AG10803 (cell line): ENCODE measurements at places on chromosomes 6 and 20.

- DNase-seq: no peak
Observed at GRCh38 chr6:157505912-157506491, 125.0 kb downstream of the ZDHHC14 start.

GRCh38 chr6:137780447-137781034 lies 86.5 kb upstream of the TNFAIP3 start:
- DNase-seq: no peak

DNA sequence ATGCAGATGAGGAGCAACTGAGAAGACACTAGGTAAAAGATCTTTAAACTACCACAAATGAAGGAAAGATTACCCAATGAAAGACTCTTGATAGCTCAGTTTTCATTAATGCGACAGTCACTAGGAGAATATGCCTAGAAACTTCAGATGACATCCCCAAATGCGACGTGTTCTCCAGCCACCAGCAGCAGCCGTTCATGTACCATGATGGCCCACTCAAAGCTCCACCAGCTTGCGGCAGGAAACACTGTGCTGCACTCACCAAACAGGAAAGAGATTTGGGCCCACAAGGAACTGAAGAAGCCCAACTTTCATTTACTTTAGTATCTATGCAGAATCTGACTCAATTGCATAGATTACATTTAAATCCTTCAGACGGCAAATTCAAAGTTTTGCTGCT lies 7.5 kb downstream of the DIDO1 start:
- no peak for DNase-seq

GRCh38 chr6:143090314-143091044 lies 29.8 kb downstream of the AIG1 start:
- no peak for DNase-seq

GRCh38 chr6:79232696-79233462 lies 1.6 kb downstream of the HMGN3 start:
- DNase-seq: no peak

DNA sequence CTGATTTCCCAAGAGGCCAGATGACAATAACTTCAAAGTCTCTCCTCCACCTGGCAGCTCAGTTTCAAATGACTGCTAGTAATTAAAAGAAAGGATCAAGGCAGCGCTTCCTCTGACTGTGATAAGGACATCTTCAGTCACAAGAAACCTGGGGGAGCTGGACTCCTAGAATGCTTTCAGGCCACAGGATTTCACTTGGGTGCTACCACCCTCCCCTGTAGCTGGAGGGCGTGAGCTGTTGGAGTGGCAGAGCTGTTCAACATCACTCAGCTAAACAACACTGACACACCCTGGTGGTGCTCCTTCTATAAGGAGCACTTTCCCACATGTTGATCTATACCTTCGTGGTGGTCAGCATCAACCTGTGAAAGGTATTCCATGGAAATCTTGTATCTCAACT lies 2.2 kb upstream of the CNR1 start:
- DNase-seq: no peak

DNA sequence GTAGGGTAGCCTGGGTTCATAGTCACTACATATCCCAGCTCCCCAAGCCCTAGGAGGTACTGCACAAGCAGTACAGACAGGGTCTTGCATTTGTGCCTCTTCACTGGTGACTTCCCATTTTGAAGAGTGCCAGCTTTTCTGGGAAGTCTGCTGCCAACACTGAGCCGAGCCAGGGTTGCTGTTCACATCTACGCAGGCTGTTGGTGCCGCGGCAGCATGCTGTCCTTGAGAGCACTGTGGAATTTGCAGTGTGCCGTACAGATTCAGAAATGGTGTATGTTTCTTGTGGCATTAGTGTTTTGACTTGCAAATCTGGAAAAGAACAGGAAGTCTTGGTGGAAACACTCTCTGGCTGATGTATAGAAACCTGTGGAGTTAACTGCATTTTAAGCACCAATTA lies 67.5 kb downstream of the JARID2 start:
- DNase-seq: peak; percentile 46

DNA sequence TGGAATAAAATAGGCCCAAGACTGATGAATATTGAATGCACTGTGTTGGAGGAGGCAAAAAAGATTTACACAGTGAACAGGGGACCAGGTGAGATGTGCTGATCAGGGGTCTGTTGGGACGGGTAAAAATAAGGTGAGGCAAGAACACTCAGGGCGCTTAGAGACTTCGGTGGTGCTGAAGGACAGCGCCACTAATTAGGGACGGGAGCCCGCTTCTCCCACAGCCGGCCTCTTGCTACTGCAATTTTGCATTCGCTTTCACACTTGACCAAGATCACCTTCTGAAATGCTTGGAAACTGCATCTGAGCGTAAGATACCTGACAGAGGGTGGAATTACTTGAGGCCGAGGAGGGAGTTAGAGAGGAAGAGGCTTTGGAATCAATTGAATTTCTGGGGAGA lies 7.3 kb downstream of the TFAP2D start:
- peak; percentile 4 for DNase-seq

DNA sequence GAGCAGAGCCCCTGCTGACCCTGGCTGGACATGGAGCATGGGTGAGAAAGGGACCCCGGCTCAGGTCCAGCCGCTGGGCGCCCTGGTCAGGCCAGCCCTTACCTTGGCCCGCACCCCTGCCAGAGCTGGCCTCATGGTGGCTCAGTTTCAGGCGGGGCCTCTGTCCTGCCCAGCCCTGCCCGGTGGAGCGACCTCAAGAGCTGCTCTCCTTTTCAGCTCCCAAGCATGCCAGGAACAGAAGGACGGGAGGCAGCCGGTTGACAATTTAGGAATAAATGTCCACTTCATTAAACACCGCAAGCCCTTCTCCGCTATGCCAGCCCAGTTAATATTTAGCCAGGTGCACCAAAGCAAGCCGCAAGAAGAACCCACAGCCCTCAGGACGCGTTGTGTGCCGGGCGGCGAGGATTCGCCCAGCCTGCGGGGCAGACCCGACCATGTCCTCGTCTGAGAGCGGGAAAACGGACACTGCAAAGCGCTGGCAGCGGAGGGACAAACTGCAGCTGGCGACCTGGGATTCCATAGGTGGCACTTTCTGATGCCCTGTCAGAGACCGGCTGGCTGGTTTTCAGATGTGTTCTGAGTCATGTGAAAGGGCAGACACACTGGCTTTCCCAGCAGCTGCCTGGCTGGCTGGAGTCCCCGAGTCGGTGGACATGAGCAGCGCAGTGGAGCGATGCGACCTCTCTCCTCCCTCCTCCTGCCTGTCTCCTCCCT lies 221.9 kb downstream of the TTLL2 start:
- no peak for DNase-seq

DNA sequence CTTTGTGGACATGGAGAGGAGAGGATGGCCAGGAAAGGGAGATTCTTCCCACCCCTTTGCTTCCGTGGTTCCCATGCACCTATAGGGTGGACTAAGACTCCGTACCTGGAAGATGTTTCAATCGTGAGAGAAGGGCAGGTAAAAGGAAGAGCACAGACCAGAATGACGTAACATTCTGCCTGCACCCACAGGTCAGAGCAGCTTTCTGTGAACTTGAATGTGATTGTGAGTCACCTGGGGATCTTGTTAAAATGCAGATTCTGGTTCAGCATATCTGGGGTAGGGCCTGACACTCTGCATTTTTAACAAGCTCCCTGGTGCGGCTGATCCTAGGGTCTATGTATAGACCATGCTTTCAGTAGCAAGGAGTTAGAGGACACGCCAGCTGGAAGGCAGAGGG lies 164.1 kb upstream of the SGK1 start:
- DNase-seq: no peak

DNA sequence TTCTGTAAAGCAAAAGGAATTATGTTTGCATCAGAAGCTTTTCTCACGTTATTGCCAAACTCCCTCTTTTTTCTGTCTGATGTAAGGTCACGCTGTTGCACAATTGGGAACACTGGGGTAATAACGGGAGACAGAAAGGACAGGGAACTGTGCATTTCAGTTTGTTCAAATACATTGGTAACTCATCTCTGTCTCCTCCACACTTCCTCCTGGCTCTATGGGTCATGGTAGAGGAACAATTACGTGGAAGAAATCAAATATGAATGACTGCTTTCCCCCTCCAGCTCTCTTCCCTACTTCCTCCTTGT lies 132.2 kb upstream of the TNFAIP3 start:
- no peak for DNase-seq

DNA sequence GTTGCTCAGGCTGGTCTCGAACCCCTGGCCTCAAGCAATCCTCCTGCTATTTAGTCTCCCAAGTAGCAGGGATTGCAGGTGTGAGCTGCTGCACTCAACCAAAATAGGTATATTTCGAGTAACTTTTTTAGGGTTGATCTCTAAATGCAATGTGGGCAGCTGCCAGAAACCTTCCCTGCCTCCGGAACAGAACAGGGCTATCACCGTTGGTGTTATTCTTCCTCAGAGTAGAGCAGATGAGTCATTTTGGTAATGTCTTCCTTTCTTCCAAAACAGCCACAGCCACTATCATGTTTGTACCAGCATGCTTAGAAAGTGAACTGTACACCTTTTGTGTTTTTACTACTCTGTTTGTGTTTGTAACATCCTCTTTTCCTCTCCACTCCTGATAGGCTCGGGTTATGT lies 44.1 kb downstream of the SNX9 start:
- DNase-seq: peak; percentile 31

DNA sequence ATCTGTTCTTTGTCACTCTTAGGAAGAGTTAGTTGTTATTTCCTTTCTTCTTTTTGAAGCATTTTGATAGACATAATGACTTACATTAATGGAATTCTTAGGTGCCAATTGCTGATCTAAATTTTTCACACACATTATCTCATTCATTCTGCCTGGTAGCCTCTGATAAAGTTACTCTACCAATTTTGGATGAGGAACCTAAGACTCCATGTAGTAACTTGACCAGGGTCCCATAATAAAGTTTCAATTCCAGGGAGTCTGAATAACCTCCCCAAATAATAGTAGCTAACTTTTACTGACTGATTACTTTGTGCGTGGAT lies 73.2 kb upstream of the CITED2 start:
- no peak for DNase-seq

DNA sequence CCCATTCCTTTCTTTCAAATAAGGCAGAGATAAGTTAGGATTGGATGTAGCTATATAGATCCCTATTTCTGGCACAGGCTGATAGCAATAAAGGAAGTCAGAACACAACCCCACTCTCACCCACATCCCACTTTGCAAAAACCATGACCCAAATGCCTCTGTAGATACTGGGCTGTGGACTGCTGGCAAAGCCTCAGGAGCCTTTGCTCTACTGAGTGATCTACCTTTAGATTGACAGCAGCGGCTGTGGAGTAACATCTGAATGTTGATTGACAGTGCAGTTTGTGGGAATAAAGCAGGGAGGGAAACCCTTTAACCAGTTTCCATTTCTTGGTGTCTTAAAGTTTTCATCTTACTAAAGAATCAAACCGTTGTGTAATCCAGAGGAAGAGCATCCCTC lies 6.7 kb upstream of the TMEM30A start:
- no peak for DNase-seq

DNA sequence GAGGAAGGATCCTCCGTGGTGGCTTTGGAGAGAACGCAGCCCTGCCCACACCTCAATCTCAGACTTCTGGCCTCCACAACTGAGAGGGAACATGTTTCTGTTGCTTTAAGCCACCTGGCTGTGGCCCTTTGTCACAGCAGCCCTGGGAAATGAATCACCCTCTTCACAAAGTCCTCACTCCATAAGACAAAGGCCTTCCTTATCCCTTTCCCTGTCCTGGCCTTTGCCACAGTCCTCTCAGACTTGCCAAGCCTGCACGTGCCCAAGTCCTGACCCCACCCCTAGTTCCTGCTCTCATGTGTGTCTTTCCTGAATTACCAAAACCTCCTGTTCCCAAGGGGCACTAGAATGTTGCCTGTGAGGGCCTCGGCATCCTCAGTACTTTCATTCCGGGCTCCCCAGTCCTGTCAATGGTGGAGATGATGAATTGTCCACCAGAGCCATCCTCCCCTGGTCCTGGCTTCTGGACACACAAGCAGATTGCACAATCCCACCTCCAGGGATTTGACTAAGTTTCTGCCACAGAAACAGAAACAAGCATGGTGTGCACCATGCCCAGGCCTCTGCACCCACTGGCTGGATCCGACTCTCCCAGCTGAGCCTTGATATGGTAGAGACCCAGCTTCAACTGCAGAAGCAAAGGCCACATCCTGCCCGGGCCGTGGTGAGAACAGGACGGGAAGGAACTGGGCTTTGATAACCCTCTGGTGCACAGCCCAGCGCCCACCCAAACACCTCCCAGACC lies 232.6 kb upstream of the PDE10A start:
- DNase-seq: no peak

DNA sequence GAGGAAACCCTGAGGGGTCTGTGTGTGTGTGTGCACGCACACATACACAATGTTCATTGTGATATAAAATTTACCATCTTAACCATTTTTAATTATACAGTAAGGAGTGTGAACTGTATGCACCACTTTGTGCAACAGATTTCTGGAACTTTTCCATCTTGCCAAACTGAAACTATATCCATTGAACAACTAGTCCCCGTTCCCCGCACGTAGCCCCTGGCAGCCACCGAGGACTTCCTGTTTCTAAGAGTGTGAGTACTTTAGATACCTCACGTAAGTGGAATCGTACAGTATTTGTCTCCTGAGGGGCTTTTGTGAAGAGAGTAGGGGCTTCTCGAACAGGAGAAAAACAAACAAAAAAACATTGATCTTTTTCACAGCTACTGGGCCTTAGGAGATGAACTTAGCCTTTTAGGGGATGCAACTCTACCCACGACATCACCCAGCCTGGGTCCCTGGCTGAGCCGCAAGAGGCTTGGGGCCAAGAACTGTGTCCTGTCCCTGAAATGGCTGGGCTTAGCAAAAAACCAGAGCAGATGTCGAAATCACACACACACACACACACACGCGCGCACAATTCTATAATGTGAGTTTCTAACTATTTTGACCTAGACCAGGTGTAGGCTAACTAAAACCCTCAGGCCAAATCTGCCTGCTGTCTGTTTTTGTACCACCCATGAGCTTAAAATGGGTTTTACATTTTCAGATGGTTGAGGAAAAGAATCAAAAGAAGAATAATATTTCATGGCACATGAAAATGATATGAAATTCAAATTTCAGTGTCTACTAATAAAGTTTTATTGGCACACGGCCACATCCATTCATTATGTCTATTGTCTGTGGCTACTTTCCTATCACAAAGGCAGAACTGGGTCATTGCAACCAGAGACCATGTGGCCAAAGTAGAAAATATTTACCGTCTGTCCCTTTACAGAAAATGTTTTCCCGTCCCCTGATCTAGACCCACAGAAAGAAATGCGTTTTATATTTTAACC lies 144.2 kb downstream of the EYA2 start:
- peak; percentile 42 for DNase-seq

GRCh38 chr6:167524261-167525111 lies 199.6 kb downstream of the TTLL2 start:
- no peak for DNase-seq
